Astrocyte of the cerebellum (primary cell): ENCODE measurements at places on chromosomes 2 and 18.

DNA sequence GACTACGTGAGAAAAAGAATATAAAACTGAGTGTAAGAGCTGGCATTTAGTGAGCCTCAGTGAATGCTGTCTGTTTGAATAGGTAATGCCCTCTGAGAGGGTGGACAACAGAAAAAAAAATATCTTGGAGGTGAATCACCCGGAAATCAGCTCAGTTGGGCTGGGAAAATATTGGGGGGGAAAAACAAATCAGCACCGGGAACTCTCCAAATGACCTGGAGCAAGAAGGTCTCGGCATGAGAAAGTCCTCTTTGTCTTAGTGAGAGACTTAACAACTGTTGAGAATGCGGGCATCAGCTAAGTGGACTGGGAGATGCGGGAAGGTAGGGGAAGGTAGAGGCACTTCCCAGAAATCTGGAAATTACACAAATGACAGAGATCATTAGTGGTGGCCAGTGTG, 109.4 kb upstream of the POU3F3 start:
- no peak for DNase-seq

DNA sequence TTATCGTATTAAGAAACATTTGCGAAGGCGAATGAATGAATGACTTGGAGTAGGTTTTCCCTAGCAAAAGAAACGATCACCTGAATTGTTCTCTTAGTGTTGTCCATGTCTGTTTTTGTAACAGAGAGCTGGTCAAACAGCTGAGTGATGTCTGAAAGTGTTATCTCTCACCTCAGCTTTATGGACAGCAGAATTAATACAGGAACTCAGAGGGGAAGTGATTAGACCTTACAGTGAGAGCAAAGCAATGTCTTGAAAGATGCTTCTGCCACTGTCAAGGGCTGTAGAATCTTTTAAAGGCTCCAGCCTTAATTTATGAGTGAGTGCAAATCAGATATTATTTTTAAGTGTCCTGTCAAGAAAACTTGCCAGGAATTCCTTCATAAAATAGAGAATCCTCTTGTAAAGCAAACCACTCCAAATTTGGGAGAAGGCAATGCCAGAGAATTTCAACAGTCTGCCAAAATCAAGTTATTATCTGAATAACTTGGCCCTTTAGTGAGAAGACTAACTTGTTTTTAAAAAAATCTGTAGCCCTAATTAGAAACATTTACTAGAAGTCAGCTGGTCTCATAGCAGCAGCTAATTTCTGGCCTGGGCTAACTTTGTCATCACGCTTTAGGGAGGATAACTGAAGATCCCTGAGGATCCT, 60.7 kb downstream of the CDC42EP3 start:
- DNase-seq, result no peak

DNA sequence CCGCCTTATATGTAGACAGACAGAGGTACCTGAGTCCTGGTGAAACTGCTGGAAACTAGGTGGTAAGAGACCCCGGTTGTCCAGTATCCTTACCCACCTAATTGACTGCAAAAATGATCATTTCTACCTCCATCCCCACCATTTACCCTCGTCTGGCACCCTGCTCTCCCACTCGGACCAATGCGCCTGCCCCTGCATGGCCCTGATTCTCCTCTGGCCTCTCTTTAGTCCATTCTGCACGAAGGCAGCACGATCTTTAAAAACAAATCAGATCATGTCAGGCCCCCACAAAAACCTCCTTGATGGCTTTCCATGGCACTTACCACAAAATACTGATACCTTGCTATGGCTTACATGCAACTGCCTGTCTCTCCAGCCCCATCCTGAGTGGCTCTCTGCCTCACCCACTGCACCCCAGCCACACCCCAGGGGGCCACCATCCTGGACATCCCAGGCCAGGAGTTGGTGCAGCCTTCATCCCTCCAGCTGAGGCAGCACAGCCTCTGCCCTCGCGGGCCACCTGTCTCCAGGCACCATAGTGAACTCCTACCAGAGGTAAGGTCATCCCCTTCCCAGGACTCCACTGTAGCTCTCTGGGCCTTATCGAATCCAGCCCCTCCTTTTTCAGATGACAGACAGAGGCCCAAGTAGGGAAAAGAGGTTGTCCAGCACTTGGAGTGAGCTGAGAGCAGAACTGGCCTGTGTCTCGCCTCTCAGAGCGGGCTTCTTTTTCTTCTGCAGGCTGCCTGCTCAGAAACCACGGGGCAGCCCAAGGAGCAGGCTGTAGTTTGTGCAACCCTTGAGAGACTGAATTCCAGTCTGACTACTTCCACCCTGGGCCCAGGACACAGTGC, 12.3 kb upstream of the CIB4 start:
- DNase-seq, result no peak

- DNase-seq, result no peak
These were observed 8.2 kb upstream of the KCTD1 start for GRCh38 chr18:26556573-26556972.

DNA sequence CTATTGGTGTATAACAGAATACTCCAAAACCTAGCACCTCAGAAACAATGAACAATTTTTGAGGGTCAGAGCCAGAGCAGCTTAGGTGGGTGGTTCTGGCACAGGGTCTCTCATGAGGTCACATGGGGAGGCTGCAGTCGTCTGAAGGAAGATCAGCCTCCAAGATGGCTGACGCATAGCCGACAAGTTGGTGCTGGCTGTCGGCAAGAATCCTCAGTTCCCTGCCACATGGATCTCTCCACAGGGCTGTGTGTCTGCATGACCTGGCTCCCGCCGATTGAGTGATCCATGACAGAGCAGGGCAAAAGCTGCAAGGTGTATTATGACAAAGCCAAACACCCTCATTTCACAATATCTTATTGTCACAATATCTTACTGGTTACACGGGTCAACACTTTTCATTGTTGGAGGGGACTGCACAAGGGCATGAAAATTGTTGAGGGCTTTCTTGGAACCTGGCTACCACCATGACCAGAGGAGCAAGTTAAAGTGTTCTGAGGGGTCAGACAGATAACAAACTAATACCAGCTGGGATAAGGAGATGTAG, 4.2 kb downstream of the MYL12B start:
- DNase-seq, result no peak

- no peak for DNase-seq
These were observed 368.4 kb downstream of the MTX2 start for GRCh38 chr2:176637486-176638166.

DNA sequence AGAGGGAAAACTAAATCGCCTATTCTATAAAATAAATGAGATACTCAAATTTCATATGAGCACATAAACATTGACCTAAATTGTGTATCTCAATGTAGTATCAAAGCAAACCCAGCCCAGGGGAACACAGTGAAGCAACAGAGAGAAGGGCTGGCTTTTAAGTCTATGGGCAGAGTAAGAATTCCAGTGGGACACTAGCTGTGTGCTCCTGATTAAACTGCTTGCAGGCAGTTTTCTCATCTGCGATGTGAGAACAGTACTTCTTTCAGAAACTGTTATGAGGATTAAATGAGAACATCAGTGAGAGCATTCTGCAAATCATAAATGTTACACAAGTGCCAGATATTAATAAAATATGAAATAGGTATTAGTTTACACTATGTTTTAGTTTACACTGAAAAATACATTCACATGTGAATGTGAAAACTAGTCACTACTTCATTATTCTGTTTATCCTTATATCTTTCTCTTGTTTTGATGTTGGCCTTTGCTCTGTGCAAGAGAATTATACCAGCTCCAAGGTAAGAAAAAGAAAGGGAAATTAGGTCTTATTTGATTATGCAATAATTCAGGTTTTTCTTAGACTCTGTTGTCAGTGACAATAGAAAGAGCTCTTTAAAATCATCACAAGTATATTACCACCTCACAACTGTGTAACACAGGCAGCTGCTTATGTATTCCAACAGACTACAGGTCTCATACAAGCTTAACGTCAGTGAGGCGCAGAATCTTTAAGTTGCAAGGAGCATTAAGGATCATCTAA, 47.5 kb downstream of the GAREM1 start:
- no peak for DNase-seq
